SK-MEL-5 (cell line): ENCODE measurements at places on chromosomes 5 and 9. TPM values are rescaled to one million over a fixed set of nuclear protein-coding genes. Genes with fewer than 3 reads are reported as not detected.

GRCh38 chr5:78792345-78793055 lies 143.9 kb upstream of the LHFPL2 start:
- no peak for DNase-seq

DNA sequence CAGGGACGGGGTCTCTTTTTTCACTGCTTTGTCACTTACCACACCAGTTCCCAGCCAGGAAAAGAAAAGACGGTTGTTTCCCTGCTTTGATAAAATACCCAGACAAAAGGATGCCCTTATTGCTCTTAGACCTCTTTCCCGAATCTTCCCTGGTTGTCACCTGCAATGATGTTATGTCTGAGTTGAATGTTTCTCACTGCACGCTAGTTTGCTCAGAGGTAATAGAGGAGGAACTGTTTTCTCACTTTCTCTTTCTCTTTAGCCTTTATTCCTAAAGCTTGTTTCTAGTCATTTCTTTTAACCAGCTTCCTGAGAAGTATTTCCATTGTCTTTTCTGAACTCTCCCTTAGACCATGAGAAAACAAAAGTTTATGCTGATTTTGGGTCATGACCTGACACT lies 32.9 kb downstream of the ACER2 start:
- DNase-seq, result no peak

GRCh38 chr5:63794296-63794695 lies 167.9 kb downstream of the HTR1A start:
- no peak for DNase-seq

Gene SCGB3A2
- not detected in 2 replicates for total RNA-seq

Gene IL3
- not detected in 2 replicates for total RNA-seq
